ENCODE measurements at places on chromosomes 2 and 18. TPM values are rescaled to one million over a fixed set of nuclear protein-coding genes. Genes with fewer than 3 reads are reported as not detected.

DNA sequence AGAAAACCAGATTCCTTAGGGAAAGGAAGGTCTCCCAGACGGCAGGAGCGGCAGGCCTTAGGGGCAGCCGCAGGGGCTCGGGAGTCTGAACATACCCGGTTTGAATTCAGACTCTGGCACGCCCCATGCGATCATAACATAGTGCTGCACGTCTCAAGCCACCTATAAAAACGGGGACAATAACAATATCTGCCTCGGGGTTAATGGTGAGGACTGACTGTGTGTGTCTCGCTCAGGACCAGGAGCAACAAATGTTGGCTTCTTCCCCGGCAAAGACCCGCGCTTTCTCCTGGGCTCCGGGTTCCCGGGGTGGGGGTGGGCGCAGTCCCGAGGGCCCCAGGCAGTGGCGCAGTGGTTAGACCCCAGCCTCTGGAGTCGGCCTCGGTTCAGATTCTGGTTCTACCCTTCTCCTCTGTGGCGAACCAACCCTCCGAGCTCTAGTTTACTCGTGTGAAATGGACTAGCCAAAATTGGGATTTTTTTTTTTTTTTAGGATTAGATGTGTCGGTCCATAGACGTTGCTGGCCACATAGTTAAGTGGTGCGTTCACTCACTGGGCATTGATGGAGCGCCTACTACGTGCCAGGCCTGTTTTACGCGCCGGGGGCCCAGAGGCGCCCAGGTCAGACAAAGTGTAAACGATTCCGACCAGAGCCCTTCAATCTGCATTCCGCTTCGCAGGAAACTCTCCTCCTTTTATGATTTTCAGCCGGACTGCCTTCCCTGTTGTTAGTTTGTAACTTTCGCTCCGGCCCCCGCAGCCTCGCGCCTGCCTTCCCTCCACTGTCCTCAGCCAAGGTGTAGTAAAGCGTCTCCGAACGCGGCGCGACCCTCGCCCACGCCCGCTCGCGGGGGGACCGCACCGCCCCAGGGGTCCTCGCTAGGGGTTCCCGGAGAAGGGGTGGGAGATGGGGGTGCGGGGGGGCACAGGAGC, 820 bp upstream of the SH3BP4 start:
- no peak for DNase-seq

- no peak for DNase-seq
These were observed 69.0 kb upstream of the ALPP start for GRCh38 chr2:232309592-232309991.

GRCh38 chr2:173427887-173428668, 73.4 kb downstream of the CDCA7 start:
- DNase-seq = no peak

GRCh38 chr2:63855418-63856302, 14.0 kb downstream of the UGP2 start:
- DNase-seq = no peak

DNA sequence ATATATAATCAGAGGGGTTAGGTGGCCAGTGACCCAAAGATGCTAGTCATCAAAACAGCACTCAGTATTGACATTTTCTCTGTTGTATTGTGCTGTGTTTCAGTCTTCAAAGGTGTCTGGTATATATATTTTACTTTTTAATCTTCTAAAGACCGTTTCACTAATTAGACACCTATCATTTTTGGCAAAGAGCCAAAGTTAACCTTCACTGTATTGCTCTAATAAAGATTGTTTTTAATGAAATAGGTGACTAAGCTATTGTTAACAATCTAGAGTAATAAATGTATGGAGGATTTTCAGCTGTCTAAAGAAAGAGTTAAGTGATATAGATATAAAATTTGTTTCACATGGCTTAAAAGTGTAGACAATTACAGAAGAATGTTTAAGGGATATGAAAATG, 264.0 kb downstream of the CNTNAP5 start:
- no peak for DNase-seq

- DNase-seq = no peak
These were observed 13.1 kb downstream of the PID1 start for GRCh38 chr2:229257985-229258384.

DNA sequence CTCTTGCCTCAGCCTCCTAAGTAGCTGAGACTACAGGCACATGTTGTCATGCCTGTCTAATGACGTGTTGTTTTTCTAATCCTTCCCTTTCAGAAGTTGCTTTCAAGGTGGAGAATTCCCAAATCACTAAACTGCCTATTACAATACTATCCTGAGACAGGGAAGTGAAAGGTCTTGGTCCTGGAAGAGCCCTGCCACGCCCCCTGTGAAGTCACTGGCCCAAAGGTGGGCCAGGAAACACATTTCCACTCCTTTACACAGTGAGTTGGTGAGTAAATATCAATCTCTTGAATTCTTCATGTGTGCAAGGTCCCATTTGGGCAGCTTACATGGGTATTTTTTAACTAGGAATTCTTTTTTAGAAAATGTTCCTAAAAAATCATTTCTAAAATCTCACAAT, 150.1 kb downstream of the THADA start:
- DNase-seq = no peak

DNA sequence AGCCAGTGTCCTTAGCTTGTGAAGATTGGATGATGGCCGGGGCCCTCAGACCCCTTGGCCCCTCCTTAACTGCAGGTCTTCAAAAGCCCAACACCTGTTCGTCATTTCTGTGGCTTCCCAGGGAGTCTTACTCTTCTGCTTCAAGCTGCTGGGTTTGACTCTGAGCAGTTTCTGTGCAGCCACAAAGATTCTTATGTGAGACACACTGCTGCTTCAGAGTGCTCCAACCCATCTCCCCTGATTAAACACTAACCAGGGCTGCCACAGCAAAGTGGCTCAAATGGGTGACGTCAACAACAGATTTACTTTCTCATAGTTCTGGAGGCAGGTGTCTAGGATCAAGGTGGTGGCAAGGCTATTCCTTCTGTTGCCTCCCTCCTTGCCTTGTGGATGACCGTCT, 40.8 kb downstream of the TSN start:
- DNase-seq = no peak

DNA sequence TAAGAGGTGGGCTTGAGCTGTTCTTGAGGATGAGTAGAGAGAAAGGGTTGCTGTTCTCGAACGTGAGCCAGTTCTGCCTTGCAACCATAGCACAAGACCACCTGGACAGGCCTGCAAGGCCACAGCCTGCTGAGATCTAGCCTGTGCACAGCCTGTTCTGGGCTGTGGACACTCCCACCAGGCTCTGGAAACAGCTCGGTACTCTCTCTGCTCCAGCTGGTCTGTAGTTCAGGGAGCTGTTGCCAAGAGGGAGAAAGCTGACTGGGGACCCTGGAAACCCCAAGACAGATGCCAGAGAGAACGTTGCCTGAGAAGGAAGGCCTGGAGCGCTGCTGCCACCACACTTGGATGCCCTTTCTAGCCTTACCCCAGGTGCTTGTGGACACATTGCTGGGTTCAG, 69.8 kb downstream of the CTIF start:
- DNase-seq = no peak

GRCh38 chr2:66526180-66526579, 91.3 kb downstream of the MEIS1 start:
- DNase-seq = no peak

The XIRP2 gene
- total RNA-seq = not detected

The CHN1 gene
- total RNA-seq = 20.8 TPM
